ENCODE measurements at places on chromosomes 1 and 21.

GRCh38 chr1:54268762-54269297, 68.9 kb downstream of the MRPL37 start:
- no peak for DNase-seq

GRCh38 chr1:150596095-150596892, 16.9 kb upstream of the MCL1 start:
- no peak for DNase-seq

DNA sequence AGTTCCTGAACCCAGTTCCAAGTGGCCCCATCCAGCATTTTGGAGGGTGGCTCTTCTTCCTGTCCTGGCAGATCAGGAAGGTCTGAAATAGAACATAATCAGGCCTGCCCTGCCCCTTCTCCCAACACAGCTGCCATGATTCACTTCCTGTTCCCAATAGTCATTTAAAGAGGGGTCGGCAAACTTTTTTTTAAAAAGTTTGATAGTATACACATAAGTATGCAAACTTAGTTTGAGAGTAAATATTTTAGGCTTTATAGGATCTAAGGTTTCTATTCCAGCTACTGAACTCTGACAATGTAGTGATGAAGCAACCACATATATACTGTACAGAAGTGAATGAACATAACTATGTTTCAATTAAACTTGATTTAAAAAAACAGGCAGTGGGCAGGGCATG, 66.4 kb downstream of the LUZP1 start:
- no peak for DNase-seq

- DNase-seq, result no peak
Measured at GRCh38 chr21:15703932-15704331, 25.9 kb upstream of the USP25 start.

- no peak for DNase-seq
Measured at GRCh38 chr1:165040641-165041040, 315.9 kb downstream of the LMX1A start.

DNA sequence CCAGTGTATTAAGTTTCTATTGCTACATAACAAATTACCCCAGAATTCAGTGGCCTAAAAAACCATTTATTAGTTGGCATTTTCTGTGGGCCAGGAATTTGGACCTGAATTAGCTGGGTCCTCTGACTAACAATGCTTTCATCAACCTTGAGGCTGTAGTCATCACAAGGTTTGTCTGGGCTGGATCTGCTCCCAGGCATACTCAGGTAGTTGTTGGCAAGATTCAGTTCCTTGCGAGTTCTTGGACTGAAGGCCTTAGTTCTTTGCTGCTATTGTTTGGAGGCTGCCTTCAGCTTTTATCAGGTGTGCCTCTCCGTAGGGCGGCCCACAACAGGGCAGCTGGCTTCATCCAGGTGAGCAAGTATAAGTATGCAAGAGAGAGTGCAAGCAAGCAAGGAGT, 31.4 kb upstream of the DEPDC1 start:
- DNase-seq, result no peak

DNA sequence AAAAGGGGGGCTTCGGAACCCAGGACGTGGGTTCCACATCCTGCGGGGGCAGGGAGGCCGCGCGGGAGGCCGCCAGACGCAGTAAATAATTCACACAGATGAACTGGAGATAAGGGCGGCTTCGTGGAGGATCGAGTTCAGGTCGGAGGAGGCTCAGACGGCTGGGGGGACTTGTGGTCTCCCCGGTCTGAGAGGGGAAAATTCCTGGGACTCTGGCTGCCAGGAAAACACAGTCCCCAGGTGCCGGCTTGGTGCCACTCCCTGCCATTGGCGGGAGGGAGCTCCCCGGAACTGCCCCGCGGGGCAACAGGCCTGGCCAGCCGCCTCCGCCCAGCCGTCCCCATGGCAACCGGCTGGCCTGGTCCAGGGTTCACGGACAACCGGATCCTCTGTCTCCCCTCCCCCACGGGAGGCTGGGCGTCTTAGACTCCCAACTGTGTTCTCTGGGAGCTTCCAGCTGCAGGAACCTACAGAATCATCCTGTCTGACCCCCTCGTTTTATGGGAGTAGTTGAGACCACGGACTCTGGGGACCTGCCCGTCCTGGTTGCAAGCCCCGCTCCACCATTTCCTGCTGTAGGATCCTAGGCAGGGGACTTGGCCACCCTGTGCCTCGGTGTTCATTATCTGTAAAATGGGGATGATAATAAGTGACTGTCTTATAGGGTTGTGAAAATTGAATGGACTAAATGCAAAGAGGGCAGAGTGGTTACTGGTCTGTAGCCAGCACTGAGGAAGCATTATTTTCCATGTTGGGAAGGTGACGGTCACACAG, 9.6 kb downstream of the CAMK2N1 start:
- DNase-seq, result peak; percentile 88

DNA sequence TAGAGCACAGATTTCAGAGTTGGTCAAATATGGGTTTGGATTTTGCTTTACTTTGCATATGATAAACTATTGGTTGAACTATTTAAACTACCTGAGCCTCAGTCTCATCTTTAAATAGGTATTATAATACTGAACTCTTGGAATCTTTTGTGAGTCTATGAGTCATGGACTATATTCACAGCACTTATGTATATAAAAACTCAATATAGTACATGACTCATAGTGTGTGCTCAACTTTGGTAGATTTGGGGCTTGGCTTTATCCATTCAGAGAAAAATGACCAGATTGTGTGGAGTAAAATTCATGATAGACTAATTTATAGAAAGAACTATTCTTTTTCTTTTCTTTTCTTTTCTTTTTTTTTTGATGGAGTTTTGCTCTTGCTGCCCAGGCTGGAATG, 28.7 kb downstream of the FCRL3 start:
- no peak for DNase-seq

DNA sequence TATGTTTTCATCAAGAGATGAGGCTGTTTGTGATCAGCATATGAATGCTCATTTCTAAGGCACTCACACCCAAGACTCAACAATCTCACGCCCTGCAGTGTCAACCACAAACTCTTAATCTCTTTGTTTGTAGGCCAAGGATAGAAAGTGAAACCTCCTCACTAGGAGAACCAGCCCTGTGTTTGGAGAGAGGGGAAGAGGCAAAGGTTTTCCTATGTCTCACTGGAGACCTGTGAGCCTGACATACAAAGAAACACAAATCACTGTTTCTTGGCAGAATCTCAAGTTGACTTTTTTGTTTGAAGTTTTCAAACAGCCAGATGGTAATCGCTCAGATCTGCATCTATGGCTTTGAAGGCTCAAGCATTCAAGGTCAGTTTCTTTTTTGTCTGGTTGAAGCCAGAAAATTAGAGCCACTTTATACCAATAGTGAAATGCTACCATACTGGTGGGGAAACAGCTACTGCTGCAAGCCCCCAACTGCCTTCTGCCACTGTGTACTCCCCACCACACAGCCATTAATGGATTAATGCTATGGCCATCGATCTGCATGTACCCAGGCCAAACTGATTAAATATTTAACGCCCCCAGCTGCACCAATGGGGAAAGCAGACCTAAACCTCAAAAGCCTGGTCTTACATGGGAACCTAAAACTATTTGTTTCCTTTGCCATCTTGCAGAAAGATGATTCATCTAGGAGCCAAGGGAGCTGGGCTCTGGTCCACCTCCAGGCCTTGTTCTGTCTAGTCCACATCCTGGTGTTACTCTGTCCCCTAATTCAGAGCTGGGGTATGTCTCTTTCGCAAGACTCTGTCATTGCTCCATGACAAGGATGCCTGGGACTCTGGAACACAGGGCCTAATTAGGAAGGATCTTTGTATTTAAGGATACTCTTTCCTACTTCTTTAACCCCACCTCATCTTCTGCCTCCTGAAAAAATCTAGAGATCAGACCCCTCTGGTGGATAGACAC, 16.3 kb downstream of the PDZK1 start:
- peak; percentile 81 for DNase-seq

DNA sequence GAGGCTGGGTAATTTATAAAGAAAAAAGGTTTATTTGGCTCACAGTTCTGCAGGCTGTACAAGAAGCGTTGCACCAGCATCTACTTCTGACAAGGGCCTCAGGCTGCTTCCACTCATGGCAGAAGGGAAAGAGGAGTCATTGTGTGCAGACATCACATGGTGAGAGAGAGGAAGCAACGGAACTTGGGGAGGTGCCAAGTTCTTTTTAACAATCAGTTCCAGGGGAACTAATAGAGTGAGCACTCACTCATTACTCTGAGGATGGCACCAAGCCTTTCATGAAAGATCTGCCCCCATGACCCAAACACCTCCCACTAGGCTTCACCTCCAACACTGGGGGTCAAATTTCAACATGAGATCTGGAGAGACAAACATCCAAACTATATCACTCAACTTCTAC, 77.2 kb downstream of the DDAH1 start:
- DNase-seq, result no peak

GRCh38 chr21:14143999-14144398, 66.8 kb downstream of the LIPI start:
- DNase-seq, result no peak

GRCh38 chr21:39840373-39841097, 26.7 kb upstream of the PCP4 start:
- no peak for DNase-seq

GRCh38 chr1:235854347-235854746, 12.4 kb downstream of the LYST start:
- no peak for DNase-seq

- no peak for DNase-seq
Measured at GRCh38 chr1:231958448-231958847, 331.9 kb downstream of the DISC1 start.

GRCh38 chr1:181909010-181909409, 152.5 kb downstream of the ZNF648 start:
- no peak for DNase-seq

DNA sequence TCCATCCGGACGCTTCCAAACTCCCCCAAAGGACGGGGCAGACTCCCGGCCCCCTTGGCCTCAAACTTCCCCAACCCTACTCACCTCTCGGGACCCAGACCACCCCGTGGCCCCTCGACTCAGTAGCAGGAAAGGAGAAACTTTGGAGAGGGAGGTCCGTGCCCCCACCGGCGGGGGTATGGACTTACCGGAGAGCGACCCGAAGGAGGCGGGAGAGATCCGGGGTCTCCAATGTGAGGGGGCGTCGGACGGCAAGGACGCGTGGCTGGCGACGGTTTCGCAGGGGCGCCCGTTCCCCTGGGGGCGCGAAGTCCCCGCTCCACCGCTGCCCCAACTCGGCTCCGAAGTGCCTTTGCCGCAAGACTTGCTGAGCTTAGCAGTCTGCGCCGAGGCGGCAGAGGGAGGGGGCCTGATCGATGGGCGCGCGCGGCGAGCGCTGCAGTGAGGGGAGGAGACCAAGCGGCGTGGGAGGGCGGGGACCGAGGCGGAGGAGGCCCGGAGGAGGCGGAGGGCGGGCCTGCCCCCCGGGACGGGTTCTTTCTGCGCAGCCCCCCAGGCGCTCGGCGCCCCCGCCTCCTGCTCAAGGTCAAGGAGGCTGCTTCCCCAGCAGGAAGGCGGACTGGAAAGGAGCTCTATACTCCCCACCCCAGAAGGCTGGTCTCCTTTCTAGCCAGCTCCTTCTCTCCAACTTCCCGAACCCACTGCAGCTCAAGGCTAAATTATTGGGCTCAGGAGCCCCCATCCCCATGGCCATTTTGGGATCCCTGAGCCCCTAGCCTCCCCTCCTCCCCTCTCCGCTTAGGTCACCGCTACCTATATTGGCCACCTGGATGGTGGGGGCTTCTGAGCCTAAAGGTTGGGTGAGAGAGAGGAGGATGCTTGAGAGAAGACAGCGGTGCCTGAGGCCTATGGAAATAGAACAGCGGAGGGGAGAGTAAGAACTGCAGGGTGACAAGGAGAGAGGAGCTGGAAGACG, at the start of gene SYT2:
Gene SYT2, minus strand, starts transcription at position 385 of the 976 bp plus-strand sequence. CDS start 104,682 bp downstream, outside the sequence.
- DNase-seq, result peak; percentile 87

DNA sequence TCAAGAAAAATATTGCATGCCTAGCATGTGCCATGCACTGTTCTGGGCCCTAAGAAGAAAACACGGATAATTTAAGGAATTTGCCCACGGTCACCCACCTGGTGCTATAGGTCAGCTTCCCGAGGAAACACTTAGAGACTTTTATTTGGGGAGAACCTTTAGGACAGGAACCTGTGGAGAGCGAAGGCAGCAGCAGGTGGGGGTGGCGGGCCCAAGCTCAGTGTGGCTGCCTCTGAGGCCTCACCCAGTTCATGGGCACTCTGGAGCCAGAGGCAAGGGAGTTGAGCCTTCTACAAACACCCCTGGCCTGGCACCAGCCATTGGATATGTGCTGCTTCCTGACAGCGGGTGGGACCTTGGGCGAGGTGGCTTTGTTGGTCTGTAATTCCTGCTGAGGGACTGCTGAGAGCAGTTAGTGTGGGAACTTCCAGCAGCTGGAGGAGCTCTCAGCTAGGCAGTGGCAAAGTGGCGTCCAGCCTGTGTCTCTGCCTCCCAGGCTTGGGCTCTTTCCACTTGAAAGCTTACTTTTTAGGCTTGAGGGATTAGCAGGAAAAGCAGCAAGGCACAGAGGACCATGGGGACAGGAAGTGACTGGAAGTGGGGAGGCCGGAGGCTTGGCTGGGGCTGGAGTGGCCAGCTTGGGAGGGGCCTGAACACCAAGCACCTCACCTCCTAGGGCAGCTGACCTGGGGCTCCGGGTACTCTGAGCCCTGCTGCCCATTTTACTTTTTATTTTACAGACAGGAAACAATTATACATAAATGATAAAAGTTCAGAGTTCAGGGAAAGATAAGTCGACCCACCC, 19.1 kb downstream of the MRPL37 start:
- DNase-seq, result no peak

DNA sequence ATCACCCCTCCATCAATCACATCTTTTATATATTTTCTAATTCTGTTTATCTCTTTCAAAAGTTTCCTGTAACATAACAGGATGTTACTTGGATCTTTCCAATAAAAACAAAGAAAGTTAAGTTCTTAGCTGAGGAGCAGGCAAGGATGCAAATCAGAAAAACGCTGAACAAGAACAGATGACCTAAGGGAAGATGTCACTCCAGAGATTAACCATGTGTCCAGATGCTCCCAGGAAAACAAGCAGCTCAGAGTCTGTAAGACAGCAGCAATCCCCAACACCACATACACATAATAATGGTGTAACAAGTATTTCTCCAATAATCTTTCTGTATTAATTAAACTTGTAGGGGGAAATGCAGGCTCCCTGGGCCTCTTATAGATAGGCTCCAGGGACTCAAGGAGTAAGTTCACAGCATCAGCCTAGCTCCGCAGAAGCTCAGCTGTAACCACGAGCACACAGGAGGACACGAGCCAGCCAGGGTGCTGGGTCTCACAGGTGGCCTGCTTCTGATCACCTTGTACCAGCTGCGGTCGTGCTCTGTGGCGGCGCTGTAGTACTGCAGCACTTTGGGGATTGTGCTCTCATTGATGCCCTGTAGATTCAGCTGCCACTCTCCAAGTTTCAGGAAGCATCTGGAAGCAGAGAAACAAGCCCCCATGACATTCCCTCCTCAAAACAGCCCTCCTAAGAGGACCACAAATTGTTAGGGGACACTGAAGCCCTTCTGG, 33.1 kb upstream of the EXOSC10 start:
- DNase-seq, result no peak

DNA sequence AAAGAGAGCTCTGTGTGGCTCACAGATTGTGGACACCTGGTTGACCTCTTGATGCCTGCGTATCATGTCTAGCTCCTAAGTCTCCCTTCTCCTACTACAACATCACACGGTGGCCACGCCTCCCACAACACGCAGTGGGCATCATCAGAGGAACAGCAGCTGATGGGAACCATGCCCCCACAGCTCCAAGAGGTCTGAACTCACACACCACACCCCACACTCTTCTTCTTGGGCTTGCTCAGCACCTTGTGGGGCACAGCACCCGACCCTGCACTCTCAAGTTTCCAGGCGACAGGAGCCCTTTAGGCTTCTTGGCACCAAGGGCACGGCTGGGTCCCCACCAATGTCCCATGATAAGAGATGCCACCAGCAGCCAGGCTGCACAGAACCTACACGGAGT, 18.8 kb upstream of the CDCP2 start:
- DNase-seq, result no peak

Measured in islet precursor cell (in vitro differentiated cells).